IMR-90 (cell line): ENCODE measurements at places on chromosomes 3 and 15. TPM values are rescaled to one million over a fixed set of nuclear protein-coding genes. Genes with fewer than 3 reads are reported as not detected.

DNA sequence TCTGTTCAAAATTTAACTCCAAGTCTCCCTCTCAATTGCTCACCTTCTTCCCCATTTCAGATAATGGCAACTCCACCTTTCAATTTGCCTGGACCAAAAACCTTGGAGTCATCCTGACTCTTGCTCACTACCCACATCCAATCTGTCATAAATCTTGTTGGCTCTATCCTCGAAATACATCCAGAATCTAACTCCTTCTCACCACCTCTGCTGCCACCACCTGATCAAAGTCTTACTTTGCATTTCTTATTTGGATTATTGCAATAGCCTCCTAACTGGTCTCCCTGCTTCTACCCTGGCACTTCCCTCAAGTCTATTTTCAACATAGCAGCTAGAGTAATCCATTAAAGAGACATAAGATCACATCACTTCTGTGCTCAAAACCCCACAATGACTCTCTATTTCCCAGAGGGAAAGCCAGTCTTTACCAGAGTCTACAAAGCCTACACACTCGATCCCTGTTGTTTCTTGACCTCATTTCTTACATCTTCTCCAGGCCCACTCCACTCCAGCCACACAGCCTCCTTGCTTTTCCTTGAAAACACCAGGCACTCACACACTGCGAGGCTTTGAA, 86.6 kb downstream of the GPR156 start:
- peak; percentile 41 for DNase-seq

GRCh38 chr3:109784852-109785631, 447.7 kb upstream of the DPPA4 start:
- no peak for DNase-seq

- no peak for DNase-seq
Measured at GRCh38 chr3:154421083-154421482, 8.9 kb downstream of the GPR149 start.

- no peak for DNase-seq
Measured at GRCh38 chr3:9129365-9129764, 120.1 kb downstream of the SRGAP3 start.

GRCh38 chr15:40785814-40786213, 16.0 kb downstream of the C15orf62 start:
- peak; percentile 17 for DNase-seq

DNA sequence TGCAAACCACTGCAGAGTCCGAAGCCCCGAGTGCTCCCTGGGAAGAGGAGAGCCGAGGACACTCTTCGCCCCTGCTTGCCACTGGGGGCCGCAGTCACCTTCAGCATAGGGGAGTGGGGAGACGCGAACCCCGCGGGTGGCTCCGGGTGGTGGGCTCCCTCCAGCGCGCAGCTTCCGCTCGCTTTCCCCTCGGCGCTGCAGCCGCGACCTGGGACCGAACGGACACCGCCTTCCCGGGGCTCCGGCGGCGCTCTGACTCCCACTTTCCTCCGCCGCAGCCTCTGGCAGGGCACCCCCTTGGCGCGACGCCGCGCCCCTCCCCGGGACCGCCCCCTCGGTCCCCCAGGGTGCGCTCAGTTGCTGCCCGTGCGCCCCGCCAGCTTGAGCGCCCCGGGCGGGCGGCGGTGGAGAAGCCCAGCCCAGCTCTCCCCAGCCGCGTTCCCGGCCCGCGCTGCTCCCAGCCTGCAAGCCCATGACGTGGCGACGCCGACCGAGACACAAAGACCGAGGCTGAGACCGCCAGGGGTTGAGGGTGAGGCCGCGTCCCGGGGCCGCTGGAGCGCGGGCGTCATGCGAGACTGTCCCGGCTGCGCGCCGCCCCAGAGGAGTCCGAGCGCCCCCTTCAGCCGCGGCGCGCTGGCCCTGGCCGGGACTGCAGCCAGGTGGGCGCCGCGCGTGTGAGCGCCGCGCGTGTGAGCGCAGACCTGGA, at the start of gene MINAR1:
Gene MINAR1, plus strand, starts transcription at position 701 of the 709 bp plus-strand sequence. CDS start 23,812 bp downstream, outside the sequence.
- peak; percentile 56 for DNase-seq

- DNase-seq, result no peak
Measured at GRCh38 chr3:59803268-59803667, 753.4 kb upstream of the CFAP20DC start.

- no peak for DNase-seq
Measured at GRCh38 chr3:193262707-193263106, 21.7 kb downstream of the PLAAT1 start.

- no peak for DNase-seq
Measured at GRCh38 chr3:194961571-194961970, 275.9 kb downstream of the FAM43A start.

DNA sequence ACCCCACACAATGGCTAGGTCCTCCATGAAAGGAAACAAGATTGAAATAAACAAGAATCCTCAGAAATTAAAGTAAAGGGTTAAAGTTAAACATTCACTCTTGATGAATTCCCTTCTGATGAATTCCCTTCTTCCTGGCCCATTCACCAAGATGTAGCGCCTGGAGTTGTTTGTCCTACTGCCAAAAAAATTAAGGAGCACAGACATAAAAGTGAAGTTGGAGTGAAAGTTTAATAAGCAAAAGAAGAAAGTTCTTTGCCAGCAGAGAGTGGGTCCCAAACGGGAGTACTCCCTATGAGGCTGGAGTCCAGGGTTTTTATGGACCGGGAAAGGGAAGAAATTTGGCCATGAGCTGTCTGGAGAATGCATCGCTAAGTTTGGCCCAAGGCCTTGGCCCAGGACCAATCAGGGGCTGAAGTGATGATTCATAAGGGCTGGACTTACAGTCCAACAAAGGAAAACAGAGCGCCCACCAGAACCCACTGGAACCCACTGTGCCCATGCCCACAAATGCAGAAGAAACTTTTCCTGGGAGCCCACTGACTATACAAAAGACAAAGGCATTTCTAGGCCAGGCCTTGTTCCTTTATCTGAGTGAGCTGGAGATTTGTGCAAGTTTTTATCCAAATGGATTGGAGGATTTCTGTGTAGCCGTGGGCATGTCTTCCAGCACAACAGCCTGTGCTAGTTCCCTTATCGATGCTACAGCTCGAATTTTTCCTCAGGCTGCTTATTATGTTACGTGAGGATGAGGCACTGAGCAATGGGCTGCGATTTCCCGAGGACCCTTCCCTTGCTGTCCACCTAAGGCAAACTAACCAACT, 1561.6 kb downstream of the OTOL1 start:
- no peak for DNase-seq

DNA sequence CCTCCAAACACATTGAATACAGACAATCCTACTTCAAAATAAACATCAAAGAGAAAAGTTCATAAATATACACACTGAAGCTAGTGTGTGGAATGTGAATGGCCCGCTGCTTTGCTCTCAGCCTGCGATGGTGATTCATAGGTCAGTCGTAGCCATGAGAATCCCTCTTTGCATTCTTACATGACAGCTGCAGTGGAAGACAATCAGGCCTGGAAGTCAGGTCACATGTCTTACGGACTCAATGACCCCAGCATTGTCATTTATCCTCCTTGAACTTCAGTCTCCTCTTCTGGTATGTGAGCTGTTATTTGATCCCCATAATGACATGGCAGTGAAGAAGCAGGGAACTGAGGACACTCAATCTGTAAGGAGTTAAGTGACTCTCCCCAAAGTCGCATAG, 217.8 kb upstream of the EOMES start:
- peak; percentile 21 for DNase-seq

DNA sequence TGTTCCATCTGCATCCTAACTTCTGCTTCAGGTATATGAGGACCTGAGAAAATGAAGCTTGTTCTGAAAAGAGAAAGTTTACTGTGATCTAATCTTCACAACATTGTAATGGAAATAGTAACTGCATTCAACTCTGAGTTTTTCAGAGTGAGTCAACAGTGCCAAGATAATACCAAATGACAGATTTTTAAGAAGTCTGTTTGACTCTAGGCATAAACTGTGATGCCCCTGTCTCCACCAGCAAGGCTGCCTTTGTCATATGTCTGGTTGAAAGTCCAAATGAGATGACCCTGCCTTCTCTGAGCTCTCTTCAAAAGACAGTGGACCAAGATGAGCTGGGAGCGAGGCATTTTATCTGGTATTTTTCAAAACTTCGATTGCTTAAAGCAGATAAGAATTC, 44.8 kb upstream of the B3GNT5 start:
- DNase-seq, result no peak

- peak; percentile 36 for DNase-seq
Measured at GRCh38 chr3:50674349-50675178, at the start of gene DOCK3. Gene DOCK3, plus strand, starts transcription at chr3:50674927. Its CDS starts 337 bp downstream, at chr3:50675264.

The LRRIQ4 gene
- not detected in 2 replicates for total RNA-seq

The GOLGA6L4 gene
- total RNA-seq, result 0.54 and 0.83 TPM in 2 replicates

The PFN2 gene
- total RNA-seq, result 256 and 342 TPM in 2 replicates

The LTK gene
- total RNA-seq, result 0.18 and 0.28 TPM in 2 replicates

The PIF1 gene
- total RNA-seq, result 3.9 and 5.3 TPM in 2 replicates

The TMCO5A gene
- total RNA-seq, result not detected in 2 replicates
